ENCODE measurements at places on chromosomes 5 and 9. TPM values are rescaled to one million over a fixed set of nuclear protein-coding genes. Genes with fewer than 3 reads are reported as not detected.

Gene FBLL1
- 0.36 TPM for total RNA-seq

Gene CSF1R
- total RNA-seq: 0.88 TPM

Gene SLC45A2
- 0.59 TPM for total RNA-seq

Gene HACD4
- 6.8 TPM for total RNA-seq

Gene SLC36A3
- total RNA-seq: not detected

Gene OTULINL
- 0.36 TPM for total RNA-seq

Gene SLC12A2
- 25.3 TPM for total RNA-seq

Gene SLC4A9
- total RNA-seq: not detected

Gene TOPORS
- 32.1 TPM for total RNA-seq

Gene SPATA9
- total RNA-seq: 1.2 TPM

Gene MEF2C
- 9.4 TPM for total RNA-seq

Gene WDR31
- 1.4 TPM for total RNA-seq

Gene SV2C
- total RNA-seq: not detected

Gene DIPK1B
- total RNA-seq: not detected

Gene GPX3
- total RNA-seq: 8.8 TPM

Gene PTGES
- 70.9 TPM for total RNA-seq
